B cell (primary cell): ENCODE measurements at places on chromosomes 6 and 20. TPM values are rescaled to one million over a fixed set of nuclear protein-coding genes. Genes with fewer than 3 reads are reported as not detected.

The SLC23A2 gene
- 70.7 and 75.2 TPM in 2 replicates for total RNA-seq

The SAYSD1 gene
- 17.8 and 21.9 TPM in 2 replicates for total RNA-seq

The TINAG gene
- not detected in 2 replicates for total RNA-seq

- no peaks in the 10 kb centered on the region for H3K36me3 ChIP-seq
- no peaks in the 10 kb centered on the region for H3K27me3 ChIP-seq
- H3K27ac ChIP-seq, result no peak overlapping the region
- DNase-seq, result no peak
These were observed 187.7 kb downstream of the UST start for GRCh38 chr6:148934539-148934938.

The CTNNBL1 gene
- total RNA-seq, result 64.7 and 64.8 TPM in 2 replicates

GRCh38 chr20:45041464-45042337 lies 59.2 kb downstream of the KCNS1 start:
- H3K36me3 ChIP-seq, result no peaks in the 10 kb centered on the region
- no peaks in the 10 kb centered on the region for H3K27me3 ChIP-seq
- peak overlapping the region; percentile 29 for H3K27ac ChIP-seq
- no peak for DNase-seq

The TMC2 gene
- not detected in 2 replicates for total RNA-seq
